ENCODE measurements at places on chromosomes 2 and 18.

- no peak for DNase-seq
Measured at GRCh38 chr2:207311316-207312005, 145.7 kb upstream of the KLF7 start.

GRCh38 chr2:107359021-107359420 is 467.7 kb upstream of the RGPD4 start:
- DNase-seq = no peak

- no peak for DNase-seq
Measured at GRCh38 chr2:233845301-233846060, 8.9 kb downstream of the HJURP start.

- DNase-seq = no peak
Measured at GRCh38 chr18:79383388-79384056, 12.2 kb upstream of the NFATC1 start.

- no peak for DNase-seq
Measured at GRCh38 chr2:174774886-174775285, 10.6 kb upstream of the CHRNA1 start.

Measured in activated T-helper 1 cell treated with anti-CD3 and anti-CD28 coated beads, Interleukin-2, amount 50 U/mL, for 16 hours (primary cell).